Activated naive CD4-positive, alpha-beta T cell treated with anti-CD3 and anti-CD28 coated beads, Interleukin-2, amount 10 ng/mL, durations not matched to agents 7 days and 5 days (primary cell): ENCODE measurements at places on chromosomes 16 and 17.

DNA sequence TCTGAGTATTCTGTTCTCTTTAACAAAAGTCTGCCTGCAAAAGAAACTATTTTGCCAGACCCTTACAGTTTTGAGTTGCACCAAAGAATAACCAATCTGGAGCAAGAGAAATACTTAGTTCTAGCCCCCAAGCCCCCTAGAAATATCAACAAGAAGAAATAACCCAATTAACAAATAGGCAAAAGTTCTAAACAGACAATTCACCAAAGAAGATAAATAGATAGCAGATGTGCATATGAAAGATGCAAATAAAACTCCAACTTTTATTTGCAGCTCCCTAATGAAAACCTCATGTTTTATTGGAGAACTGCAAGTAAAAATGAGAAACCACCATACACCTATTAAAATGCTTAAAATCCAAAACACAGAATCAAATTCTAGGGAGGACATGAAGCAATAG is 1308.0 kb downstream of the CDH11 start:
- no peak for DNase-seq

DNA sequence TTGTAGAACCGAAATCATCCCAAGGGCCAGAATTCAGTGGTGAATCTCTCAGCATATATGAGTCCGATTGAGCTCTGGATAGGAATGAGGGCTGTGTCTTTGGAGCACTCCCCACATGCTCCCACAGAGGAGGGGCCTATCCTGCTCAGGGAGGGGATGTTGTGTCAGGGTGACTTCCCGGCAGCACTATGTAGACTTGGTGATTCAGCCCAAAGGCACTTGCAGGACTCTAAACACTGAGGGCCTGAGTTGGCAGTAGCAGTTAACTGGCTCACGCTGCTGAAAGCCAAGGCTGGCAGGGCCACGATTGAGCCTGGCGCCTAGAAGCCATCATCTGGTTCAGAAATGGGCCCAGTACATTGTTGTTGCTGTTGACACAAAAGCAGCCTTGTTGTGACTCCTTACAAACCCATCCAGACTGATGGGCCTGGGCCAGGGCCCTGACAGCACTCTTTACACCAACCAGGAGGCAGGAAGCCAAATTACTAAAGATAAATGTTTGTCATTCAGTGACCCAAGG is 31.9 kb downstream of the NMT1 start:
- DNase-seq = no peak

- DNase-seq = no peak
Observed at GRCh38 chr16:75317101-75317522, 65.7 kb upstream of the BCAR1 start.

DNA sequence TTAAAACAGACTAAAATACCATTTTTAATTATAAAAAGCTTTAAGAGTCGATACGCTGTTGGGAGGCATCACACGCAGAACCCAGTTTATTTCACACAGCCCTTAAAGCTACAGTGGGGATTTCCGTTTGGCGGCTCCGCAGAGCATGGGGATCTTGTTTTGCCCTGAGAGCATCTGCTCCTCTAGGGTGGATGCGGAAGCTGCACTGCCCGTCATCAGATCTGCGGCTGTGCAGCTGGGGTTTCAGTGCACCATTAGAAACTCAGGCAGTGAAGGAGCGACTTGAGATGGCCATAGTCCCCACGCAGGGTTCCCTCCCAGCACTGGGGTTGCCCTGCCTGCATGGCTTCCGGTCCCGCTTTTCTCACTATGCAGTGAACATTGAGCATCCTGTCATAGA is 62.2 kb upstream of the CHMP6 start:
- DNase-seq = no peak

GRCh38 chr16:29641561-29641960 is 21.5 kb upstream of the SPN start:
- DNase-seq = no peak

GRCh38 chr17:66423056-66423955 is 120.9 kb downstream of the PRKCA start:
- no peak for DNase-seq

GRCh38 chr17:18161207-18162145 is 22.2 kb upstream of the ALKBH5 start:
- DNase-seq = no peak

DNA sequence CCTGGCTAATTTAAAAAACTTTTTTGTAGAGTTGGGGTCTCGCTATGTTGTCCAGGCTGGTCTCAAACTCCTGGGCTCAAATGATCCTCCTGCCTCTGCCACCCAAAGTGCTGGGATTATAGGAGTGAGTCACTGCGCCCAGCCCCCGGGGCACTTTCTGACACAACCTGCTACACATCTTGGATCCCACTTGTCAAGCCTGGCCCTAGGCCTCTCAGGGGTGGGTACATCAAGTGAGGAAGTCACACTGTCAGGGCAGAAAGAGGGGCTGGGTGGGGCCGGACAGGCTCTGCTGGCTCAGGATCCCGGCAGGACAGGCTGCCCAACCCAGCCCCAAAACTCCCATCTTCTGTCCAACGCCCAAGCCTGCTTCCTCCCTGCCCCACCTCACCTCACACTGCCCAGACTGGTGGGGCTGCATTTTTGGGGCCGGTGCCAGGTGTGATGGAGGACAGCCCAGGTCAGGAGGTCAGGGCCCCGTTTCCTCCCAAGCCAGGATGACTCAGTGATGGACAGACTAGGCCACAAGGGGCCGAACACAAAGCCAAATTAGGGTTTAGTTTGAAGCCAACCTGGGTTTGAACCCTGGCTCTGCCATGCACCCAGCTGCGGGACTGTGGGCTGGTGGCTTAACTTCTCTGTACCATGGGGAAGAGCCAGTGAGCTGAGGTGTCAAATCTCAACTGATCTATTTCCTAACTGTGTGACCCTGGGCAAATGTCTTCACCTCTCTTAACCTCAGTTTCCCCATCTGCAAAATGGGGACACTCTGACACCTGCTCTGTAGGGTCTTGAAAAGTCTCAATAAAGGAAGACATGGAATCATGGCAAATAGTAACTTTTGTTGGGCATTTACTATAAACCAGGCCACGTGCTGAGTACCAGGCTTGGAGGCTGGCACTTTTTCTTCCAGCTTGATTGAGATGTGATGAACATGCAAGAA is 8.9 kb upstream of the PPL start:
- no peak for DNase-seq

DNA sequence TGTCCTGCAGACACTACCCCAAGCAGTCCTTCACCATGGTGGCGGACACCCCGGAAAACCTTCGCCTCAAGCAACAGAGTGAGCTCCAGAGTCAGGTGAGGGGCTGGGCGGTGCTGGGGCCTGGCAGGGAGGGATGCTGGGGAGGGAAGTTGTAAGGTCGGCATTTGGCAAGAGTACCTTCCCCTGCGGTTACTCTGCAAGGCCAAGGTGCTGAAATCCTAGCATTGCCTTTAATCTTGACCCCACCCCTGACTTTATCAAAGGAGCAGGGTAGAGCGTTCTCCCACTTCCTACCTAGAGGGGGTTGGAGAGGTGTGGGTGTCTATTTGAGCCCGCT is 20.5 kb downstream of the LASP1 start:
- peak; percentile 53 for DNase-seq

DNA sequence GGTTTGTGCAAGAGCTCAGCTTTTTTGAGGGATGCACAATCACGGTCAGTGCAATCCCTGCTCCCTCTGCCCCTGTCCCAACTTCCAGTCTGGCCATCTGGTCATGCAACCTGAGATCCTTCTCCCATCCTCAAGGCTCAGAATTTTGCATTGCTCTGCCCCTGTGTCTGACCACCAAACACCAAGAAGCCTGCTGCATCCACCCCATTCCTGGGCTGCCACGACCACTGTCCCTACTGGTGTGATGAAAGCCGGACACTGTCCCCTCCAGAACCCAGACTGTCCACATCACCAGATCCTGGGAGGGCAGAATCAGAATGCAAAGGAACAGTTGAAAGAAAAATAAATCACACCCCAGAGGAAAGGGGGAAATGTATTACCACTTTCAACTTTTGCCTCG is 231.0 kb downstream of the C16orf78 start:
- no peak for DNase-seq

GRCh38 chr16:2194166-2194834 is 2.1 kb downstream of the CASKIN1 start:
- DNase-seq = peak; percentile 50
